ENCODE measurements at places on chromosomes 6 and 20.

GRCh38 chr6:62803094-62803493 lies 408.2 kb upstream of the FKBP1C start:
- DNase-seq, result no peak

- DNase-seq, result no peak
These were observed 771.4 kb upstream of the MMS22L start for GRCh38 chr6:98054453-98054852.

DNA sequence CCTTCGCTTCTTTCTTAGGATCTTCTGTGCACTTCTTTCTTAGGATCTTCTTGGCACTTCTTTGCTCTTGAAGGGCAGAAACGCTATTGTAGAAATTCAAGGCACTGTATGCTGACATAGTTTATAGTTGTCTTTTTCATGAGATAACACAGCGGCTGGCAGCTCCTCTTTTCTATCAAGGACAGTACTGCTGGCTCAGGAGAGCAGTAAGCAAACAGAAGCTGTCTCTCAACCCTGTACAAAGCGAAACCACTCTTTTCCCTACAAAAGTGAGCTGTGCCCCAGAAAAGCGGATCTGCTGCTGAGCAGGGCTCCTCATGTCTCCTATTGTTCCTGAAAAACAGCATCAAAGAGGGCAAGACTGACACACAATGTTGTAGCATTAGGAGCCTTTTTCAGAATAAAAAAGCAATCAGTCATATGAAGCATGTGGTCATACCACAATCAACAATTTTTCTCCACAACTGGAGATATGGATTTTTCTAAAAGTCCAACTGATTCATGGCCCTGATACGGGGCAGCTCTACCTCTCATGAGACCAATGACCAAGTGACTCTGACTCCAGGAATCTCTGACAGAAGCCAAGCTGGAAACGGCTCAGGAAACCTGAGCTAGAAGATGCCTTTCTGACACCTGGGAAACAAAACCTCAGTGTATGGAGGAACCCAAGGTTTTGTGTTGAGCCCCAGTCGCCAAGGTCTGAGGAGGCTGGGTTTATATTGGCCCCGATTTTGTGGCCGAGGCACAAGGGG lies 255.9 kb downstream of the ESR1 start:
- DNase-seq, result no peak

- DNase-seq, result no peak
These were observed 3.4 kb upstream of the HELZ2 start for GRCh38 chr20:63577317-63577894.

- no peak for DNase-seq
These were observed 24.5 kb downstream of the HLA-F start for GRCh38 chr6:29747688-29748250.

DNA sequence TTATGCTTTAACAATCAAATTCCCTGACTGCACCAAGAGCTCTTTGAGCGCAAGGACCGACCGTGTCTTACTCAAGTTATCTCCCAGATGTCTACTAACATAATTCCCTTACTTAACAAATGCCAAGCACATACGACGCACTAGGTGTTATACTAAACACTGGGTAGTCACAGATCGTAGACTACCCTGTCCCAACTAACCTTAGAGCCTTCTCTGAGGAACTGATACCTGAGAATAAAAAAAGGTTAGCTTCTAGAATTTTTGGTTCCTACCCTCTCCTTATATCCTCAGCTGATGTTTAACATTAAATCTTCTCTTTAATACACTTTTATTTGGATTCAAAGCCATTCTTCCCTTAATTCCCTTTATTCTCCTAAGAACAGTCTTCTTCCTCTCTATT lies 38.5 kb downstream of the EPB41L2 start:
- DNase-seq, result no peak

- no peak for DNase-seq
These were observed 510 bp downstream of the NDRG3 start for GRCh38 chr20:36745234-36745926.

- DNase-seq, result no peak
These were observed 100.8 kb downstream of the MOXD1 start for GRCh38 chr6:132300323-132300949.

DNA sequence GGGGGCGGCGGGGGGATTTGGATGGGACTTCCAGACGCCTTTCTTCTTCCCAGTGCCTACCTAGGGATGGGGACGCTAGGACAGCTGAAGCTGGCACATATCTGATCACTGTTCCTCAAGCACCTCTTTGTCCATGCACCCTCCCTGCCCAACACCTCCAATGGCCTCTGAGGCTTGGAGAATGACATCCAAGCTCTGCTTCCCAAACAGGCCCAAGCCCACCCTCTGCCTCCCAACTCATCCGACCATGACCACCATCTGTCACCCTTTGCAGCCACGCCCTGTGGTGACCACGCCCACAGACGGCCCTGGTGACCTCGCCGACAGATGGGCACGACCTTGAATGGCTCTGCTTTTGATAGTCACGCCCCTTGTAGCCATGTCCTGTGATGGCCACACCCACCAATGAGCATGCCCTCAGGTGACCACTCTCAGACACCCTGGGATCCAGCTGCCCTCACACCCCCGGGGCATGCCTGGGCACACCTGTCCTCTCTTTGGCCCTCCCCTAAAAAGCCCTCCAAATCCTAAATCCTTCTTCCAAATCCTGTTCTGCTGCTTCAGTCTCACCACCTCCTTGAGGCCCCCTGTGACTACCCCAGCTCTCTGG lies 51.0 kb downstream of the SSR1 start:
- no peak for DNase-seq

- DNase-seq, result peak; percentile 25
These were observed 214.8 kb upstream of the MMS22L start for GRCh38 chr6:97497713-97498331.

DNA sequence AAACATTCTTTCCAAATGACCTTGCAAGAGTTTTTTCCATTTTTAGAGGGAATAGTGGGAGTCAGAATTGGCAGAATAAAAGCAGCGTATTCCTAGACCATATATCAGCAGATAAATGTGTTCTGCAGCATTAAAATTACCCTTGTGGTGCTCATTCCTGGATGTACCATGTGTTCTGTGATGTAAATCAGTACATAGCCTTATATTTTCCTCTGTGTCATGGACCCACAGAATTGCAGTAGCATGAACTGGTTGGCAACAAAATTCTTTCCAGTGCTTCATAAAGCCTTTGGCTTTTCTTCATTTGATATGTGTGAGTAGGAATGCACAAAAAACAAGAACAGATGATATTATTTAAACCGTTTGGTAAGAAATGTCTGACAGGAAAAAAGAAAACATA lies 32.5 kb downstream of the ANKEF1 start:
- DNase-seq, result no peak

GRCh38 chr6:89368107-89368506 lies 15.6 kb upstream of the UBE2J1 start:
- DNase-seq, result peak; percentile 13

All from stimulated activated CD8-positive, alpha-beta memory T cell treated with anti-CD3 and anti-CD28 coated beads, Interleukin-4, amount 100 ng/mL, for 1 hour (primary cell).